ENCODE measurements at places on chromosomes 6 and 20. TPM values are rescaled to one million over a fixed set of nuclear protein-coding genes. Genes with fewer than 3 reads are reported as not detected.

Gene BPI
- 0.04 TPM for polyA plus RNA-seq

DNA sequence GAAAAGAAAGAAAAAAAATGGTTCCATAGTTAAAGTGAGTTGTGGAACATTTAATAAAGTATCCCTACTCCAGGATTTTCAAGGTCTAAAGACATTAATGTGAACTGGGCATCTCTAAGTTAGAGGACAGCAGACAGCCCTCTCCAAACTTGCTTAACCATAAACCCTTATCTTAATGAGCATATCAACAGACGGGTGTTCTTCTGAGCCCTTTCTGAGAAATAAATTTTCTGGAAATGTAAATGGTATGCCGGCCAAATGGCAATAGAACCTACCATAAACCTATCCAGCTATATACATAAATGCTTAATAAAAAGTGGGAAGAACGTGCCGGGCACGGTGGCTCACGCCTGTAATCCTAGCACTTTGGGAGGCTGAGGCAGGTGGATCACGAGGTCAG is 12.5 kb downstream of the SLC18B1 start:
- no peak for DNase-seq

GRCh38 chr6:68008445-68008844 is 626.6 kb upstream of the ADGRB3 start:
- no peak for DNase-seq

- DNase-seq = no peak
These were observed 52.6 kb downstream of the ECT2L start for GRCh38 chr6:138848461-138848860.

- no peak for DNase-seq
These were observed 119.0 kb downstream of the ALDH8A1 start for GRCh38 chr6:134830940-134831339.

Data from AG04450 (cell line).